ENCODE measurements at places on chromosomes 5 and 9. TPM values are rescaled to one million over a fixed set of nuclear protein-coding genes. Genes with fewer than 3 reads are reported as not detected.

DNA sequence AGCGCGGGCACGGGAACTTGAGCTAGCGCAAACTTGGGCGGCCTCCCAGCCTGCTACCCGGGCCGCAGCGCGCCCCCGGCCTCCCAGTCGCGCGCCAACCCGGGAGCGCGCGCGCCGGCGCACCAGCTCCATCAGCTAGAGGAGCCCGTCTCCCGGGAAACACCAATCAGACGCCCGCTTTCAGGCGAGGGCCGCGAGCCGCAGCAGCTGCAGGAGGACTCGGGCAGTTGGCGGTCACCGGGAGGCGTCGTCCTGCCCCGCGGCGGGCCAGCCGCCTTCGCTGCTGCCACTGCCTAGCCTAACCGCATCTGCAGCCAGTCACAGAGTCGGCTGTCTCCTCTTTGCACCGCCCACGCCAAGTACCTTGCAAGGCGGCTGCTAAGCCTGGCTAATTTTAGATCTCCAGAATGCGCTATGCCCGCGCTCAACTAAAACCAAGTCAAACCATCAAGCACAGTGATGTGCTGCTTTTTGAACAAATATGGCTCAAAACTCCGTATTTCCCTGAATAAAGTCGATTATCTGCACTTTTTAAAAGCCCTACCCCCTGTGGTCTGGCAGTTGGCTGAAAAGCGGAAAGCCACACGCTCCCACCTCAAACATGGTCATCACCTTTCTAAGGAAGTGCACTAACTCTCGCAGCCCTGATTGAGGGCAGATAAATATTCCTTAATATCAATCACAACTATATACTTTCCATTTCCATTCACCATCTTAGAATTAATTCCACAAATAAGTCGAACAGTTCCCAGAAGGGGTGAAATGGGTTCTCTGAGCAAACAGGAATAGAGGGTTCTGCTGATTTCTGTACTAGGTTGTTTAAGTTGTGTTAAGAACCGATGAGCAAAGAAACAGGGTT is 221.8 kb downstream of the MEF2C start:
- no peak for DNase-seq
- H3K4me1 ChIP-seq: no peaks in the 10 kb centered on the region

GRCh38 chr9:21102305-21102704 is 24.6 kb upstream of the IFNB1 start:
- H3K27me3 ChIP-seq: no peaks in the 10 kb centered on the region
- no peak overlapping the region for H3K27ac ChIP-seq

GRCh38 chr5:172564883-172565282 is 76.2 kb upstream of the NEURL1B start:
- no peaks in the 10 kb centered on the region for H3K27me3 ChIP-seq
- H3K4me3 ChIP-seq: no peak overlapping the region
- H3K27ac ChIP-seq: no peak overlapping the region
- DNase-seq: no peak
- no peaks in the 10 kb centered on the region for H3K36me3 ChIP-seq

- H3K4me1 ChIP-seq: no peaks in the 10 kb centered on the region
- no peaks in the 10 kb centered on the region for H3K27me3 ChIP-seq
- peak; percentile 55 for DNase-seq
- H3K36me3 ChIP-seq: no peaks in the 10 kb centered on the region
Observed at GRCh38 chr9:124214596-124215367, 43.0 kb upstream of the NEK6 start.

GRCh38 chr5:31193116-31193515 is 370 bp upstream of the CDH6 start:
- no peak for DNase-seq
- peak overlapping the region; percentile 61 for H3K4me3 ChIP-seq
- peak overlapping the region; percentile 48 for H3K27ac ChIP-seq
- no peaks in the 10 kb centered on the region for H3K4me1 ChIP-seq

The CDH6 gene
- total RNA-seq: 6.5 TPM

The PCDH12 gene
- 7.2 TPM for total RNA-seq

The SPINK7 gene
- total RNA-seq: not detected

The ENTPD8 gene
- total RNA-seq: not detected

Data from ascending aorta (tissue), 2 donors.